ENCODE measurements at places on chromosomes 4 and X. TPM values are rescaled to one million over a fixed set of nuclear protein-coding genes. Genes with fewer than 3 reads are reported as not detected.

- no peaks in the 10 kb centered on the region for H3K27me3 ChIP-seq
- H3K27ac ChIP-seq: no peak overlapping the region
- H3K4me3 ChIP-seq: no peak overlapping the region
- no peaks in the 10 kb centered on the region for H3K36me3 ChIP-seq
These were observed 161.0 kb upstream of the HS3ST1 start for GRCh38 chr4:11589676-11590075.

- peak overlapping the region; percentile 71 for H3K27ac ChIP-seq
- H3K4me3 ChIP-seq: peak overlapping the region; percentile 0
- H3K4me1 ChIP-seq: peaks cover 68% of the 10 kb centered on the region
- peaks cover 14% of the 10 kb centered on the region for H3K36me3 ChIP-seq
These were observed 1.9 kb downstream of the TACC3 start for GRCh38 chr4:1723131-1723801.

GRCh38 chr4:183288955-183289354 is 31.1 kb downstream of the CLDN22 start:
- no peak overlapping the region for H3K27ac ChIP-seq
- H3K27me3 ChIP-seq: no peaks in the 10 kb centered on the region
- no peak overlapping the region for H3K4me3 ChIP-seq
- H3K36me3 ChIP-seq: peaks cover 2% of the 10 kb centered on the region
- H3K4me1 ChIP-seq: no peaks in the 10 kb centered on the region

DNA sequence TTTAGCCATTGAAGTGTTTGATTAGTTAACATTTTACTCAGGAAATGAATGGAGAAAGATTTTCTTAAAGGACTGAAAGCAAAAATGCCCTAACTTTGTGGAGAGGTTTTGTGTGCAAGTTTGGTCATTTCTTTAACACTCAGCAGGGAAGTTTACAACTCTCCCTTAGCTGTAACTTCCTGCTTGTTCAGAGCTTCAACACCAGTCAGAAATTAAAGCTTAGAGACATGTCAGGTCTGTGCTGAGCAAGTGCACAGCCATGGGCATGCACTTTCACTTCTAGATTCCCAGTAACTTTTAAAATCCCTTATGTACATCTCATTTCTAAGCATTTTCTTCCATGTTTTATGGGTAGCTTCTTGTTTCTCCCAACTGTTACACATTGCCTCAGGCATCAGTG is 326.0 kb downstream of the ACTRT1 start:
- no peaks in the 10 kb centered on the region for H3K4me1 ChIP-seq
- no peaks in the 10 kb centered on the region for H3K36me3 ChIP-seq
- no peak overlapping the region for H3K4me3 ChIP-seq
- no peaks in the 10 kb centered on the region for H3K27me3 ChIP-seq

DNA sequence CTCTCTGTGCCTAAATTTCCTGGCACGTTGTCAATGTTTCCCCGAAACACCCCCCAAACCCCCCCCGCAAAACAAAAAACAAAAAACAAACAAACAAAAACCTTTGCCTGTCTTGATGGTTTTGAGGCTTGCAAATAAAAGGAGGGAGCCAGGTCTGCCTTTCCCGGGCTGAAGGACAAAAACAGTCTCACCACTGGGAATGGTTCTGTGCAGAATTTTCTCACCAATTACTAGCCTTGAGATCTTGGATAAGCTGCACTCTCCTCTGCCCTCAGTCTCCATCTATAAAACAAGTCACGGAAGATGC is 15.5 kb downstream of the NKX3-2 start:
- no peaks in the 10 kb centered on the region for H3K36me3 ChIP-seq
- no peak overlapping the region for H3K27ac ChIP-seq
- H3K27me3 ChIP-seq: peaks cover 85% of the 10 kb centered on the region
- H3K4me1 ChIP-seq: peaks cover 38% of the 10 kb centered on the region
- H3K4me3 ChIP-seq: no peak overlapping the region

DNA sequence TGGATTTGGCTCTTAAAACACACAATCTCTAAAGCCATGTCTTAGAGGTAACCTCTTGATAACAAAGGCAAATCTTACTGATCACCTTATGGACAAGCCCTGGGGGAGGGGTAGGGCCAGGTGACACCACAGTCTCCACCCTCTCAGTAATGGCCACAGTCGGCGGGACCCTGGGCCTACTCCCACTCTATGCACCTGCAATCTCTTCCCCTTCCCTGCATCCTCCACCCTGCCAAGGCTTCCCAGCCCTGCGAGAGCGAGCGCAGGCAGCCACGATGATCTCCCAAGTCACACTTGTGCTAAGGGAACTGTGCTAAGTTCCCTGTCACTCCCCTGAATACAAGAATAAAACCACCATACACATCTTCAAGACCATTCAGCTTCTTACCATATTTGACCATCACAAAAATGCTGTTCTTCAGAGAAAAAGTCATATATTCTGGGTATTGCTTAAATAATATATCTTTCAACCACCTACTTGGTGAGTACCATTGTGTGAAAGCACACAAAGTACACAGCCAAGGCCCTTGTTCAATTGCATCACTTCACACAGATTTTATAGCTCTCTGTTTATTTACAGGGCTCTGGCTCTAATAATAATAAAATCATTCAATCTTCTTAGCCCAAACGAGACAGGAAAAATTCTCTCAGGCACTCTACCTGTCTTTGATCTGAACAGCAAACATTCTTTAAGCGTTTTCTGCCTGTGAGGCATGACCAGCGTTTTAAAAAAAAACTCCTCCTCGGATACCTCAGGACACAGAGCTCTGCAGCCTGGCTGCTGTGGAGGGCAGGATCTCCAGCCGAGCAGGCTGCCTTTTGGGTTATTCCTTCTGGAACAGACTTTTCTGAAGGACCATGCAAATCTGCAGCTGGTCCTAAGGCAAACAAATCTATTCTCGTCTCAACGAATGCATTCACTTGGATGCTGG is 115.7 kb upstream of the MAP3K15 start:
- no peak for DNase-seq
- H3K4me1 ChIP-seq: peaks cover 22% of the 10 kb centered on the region
- peaks cover 5% of the 10 kb centered on the region for H3K36me3 ChIP-seq
- peak overlapping the region; percentile 25 for H3K27ac ChIP-seq
- H3K27me3 ChIP-seq: no peaks in the 10 kb centered on the region

PCDH19 gene
- total RNA-seq: not detected

DNA sequence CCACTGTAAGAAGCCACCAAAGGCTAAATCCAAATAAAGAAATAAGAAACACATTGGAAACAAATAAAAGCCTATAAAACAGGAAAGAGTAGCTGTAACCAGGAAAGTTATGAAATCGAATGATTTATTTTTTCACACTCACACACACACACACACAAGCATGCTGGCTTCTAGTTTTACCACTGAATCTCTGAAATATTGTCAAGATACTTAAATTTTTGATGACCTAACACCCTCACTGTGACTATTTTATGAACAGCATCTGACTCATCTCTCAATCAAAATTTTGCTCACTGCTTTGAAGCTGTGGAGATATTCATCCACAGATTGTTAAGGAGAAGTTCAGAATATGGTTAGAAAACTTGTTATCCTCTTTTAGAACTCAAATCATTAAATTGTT is 13.9 kb upstream of the GABRB1 start:
- no peaks in the 10 kb centered on the region for H3K36me3 ChIP-seq
- no peak overlapping the region for H3K27ac ChIP-seq
- H3K4me3 ChIP-seq: no peak overlapping the region
- H3K27me3 ChIP-seq: no peaks in the 10 kb centered on the region
- DNase-seq: no peak

- H3K4me3 ChIP-seq: no peak overlapping the region
- no peaks in the 10 kb centered on the region for H3K4me1 ChIP-seq
- no peak overlapping the region for H3K27ac ChIP-seq
- H3K27me3 ChIP-seq: no peaks in the 10 kb centered on the region
These were observed 71.0 kb upstream of the BMP2K start for GRCh38 chr4:78704981-78705683.

HAND2 gene
- total RNA-seq: not detected

DNA sequence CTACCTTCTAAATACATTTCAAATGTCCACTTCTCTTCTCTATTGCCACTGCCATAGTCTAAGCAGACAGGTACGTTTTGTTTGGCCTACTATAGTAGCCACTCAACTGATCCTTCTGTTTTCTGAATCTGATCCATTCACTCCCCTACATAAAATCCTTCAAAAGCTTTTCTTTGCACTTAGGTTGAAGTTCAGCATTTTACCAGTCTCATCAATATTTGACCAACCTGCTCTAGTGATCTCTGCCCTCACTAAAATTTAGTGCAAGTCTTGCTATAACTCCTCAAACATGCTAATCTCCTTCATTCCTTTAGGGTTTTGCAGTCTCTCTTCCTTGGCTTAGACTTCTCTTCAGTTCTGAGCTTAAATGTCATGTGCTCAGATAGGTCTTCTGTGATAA is 33.4 kb downstream of the EGF start:
- DNase-seq: no peak
- H3K27me3 ChIP-seq: no peaks in the 10 kb centered on the region
- H3K27ac ChIP-seq: no peak overlapping the region
- no peaks in the 10 kb centered on the region for H3K4me1 ChIP-seq
- no peaks in the 10 kb centered on the region for H3K36me3 ChIP-seq

DNA sequence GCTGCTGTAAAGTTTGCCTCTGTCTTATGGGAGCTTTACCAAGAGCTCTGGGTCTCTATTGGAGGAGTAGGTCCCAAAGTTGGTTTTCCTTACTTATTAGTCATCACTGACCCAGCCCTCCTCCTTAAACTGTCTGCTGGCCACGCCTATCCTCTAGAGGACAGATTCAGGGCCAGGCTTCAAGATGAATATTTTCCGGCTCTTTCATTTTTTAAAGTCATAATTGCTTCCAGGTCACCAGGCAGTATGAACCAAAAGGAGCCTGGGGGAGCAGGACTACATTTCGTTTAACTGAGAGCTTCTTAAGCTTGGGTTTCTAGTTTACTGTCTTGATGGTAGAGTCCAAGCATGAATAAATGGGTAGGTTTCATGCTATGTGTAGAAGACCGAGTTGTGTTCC is 13.7 kb downstream of the BCORL1 start:
- H3K27me3 ChIP-seq: no peaks in the 10 kb centered on the region
- no peak for DNase-seq
- H3K27ac ChIP-seq: no peak overlapping the region

DNA sequence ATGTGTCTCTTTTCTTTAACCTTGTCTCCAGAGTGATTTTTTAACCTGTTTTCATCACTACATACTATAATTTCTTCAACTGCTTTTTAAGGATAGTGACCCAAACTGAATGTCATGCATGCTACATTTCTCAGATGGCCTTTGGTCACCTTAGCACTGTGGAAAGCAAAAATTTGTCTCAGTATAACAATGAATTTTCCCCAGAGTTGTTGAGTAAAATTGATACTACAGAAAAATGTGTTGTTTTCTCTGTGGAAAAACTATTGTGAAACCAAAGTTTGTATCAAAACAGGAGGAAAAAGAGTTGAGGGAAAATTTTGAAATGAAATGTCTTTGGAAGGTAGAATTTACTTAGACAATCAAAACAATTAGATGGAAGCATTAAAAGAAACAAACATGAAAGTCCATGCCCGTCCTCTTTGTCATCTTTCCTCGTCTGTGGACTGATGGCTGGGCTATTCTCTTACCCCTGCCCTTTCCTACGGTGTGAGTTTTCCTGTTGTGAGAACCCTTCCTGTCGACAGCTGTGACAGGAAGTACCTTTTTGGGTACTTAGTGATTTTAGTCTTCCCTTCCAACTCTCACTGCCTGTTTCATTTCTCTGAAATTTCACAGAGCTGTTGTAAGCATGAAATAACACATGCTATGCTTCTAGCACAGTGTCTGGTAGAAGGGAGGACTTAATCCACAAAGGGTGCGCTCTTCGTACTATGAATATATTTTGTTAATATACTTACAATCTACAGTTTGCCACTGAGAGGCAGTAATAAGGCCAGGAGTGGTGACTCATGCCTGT is 50.8 kb downstream of the LRP2BP start:
- H3K36me3 ChIP-seq: peaks cover 14% of the 10 kb centered on the region
- DNase-seq: no peak
- no peaks in the 10 kb centered on the region for H3K27me3 ChIP-seq
- H3K4me3 ChIP-seq: no peak overlapping the region
- peaks cover 9% of the 10 kb centered on the region for H3K4me1 ChIP-seq

DNA sequence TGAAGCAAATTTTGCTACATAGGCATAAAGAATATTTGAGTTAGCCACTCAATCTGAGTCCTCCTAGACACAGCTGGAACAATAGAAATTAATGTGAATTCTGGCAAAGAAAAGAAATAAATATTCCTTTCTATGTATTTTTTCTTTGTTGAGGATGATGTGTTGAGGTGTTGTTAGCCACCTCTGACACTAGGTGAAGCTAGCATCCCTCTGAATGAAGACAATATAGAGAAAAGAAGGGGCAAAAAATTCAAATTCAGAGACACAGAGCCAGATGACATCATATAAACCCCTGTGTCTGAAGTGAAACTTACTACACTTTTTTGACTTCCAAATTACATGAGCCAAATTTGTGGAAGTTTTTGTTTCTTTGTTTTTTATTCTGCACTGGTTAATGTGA is 34.6 kb upstream of the TMPRSS11D start:
- H3K36me3 ChIP-seq: no peaks in the 10 kb centered on the region
- H3K4me1 ChIP-seq: no peaks in the 10 kb centered on the region
- H3K27me3 ChIP-seq: no peaks in the 10 kb centered on the region
- no peak overlapping the region for H3K4me3 ChIP-seq

Data from natural killer cell (primary cell).